AG09309 (cell line): ENCODE measurements at places on chromosomes 16 and 17.

GRCh38 chr17:47837401-47838039 lies 3.6 kb downstream of the SCRN2 start:
- DNase-seq: no peak

DNA sequence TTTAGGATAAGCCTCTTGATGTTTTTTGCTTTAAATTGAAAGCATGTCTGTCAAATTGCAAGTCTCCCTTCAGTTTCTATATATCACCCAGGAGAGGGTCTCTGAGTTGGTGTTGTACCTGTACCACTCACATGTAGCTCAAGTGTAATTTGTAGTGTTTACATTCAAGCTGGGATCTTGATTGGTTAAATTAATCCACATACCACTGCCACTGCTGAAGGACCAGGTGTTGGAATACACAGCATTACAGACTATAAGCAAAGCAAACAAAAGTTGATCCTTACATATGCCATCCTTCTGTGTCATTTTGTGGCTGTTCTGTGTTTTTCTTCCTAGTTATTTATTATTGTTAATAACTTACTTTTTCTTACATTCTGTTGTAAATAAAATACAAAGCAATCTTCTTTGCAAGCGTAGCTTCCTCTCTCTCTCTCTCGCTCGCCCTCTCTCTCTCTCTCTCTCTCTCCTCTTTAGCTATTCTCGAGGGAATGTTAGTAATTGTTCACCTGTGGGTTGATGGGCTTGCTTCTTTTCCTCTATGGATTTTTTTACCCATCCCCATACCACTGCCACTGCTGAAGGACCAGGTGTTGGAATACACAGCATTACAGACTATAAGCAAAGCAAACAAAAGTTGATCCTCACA lies 20.8 kb upstream of the NOL11 start:
- no peak for DNase-seq

GRCh38 chr16:8346294-8346693 lies 244.0 kb downstream of the TMEM114 start:
- DNase-seq: no peak

GRCh38 chr17:30600830-30601494 lies 123.8 kb downstream of the GOSR1 start:
- DNase-seq: no peak

DNA sequence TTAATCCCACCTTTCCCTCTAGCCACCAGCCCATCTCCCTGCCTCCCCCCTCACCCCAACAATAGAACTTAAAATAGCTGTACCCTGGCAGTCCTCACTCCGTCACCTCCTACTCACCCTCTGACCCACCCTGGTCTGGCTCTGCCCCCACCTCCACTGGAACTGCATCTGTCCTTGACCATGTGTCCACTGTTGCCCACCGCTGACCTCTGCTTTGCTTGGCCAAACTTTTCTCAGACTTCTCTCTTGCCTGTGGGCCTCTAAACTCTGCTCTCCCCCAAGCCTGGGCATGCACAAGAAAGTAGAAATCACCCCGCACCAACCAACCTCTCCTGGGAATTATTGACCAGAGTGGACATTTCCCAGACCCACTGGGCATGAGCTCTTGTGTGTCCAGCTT lies 169.8 kb downstream of the WSCD1 start:
- no peak for DNase-seq

DNA sequence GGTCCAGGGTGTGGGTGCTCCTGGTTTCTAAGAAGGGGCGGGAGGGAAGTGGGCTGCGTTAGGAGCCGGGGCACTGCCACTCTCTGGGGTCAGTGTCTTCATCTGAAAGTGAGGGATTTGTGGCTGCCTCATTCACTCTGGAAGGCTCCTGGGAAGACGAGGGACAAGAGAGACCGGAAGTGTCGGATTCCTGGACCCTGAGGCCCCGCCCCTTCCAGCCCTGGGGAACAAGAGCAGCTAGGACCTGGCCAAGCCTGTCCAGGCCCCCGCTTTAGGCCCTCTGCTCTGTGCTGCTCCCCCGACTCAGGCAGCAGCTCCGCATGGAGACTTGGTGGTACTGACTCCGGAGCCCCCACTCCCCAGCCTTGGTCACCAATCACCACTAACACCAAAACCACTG lies 6.5 kb downstream of the LGALS3BP start:
- DNase-seq: no peak

DNA sequence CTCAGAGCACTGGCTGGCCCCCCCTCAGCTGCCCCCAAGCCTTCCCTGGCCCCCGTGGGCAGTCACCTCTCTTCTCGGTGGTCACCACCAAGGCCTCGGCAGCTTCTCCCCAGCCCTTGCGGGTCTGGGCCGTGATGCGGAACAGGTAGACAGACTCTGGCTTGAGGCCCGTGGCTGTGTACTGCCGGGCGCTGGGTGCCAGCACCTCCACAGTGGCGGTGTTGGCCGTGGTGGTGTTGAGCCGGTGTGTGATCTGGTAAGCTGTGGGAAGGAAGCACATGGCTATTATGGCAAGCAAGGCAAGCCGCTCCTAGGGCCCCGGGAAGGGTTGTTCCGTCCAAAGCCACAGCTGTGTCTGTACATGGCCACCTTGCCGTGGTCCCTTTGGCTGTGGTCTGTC lies 78.4 kb upstream of the CDC42EP4 start:
- no peak for DNase-seq

GRCh38 chr17:17388657-17389496 lies 85.7 kb downstream of the NT5M start:
- no peak for DNase-seq

DNA sequence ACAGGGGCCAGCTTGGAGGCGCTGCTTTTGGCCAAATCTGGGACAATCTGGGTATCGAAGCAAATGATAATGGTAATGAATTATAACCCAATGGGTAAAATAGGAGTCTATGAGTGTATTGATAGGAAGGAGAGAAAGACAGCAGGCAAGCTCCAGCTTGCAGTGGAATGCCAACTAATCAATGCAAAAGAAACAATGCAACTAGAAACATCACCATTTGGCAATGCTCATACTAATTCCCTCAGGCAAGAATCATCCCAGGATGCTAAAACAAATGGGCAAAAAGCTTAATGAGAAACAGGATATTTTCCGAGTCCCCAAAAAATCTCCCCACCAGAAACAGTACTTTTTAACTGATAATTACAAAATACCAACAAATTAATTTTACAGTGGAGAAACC lies 64.7 kb downstream of the ADCY9 start:
- DNase-seq: no peak

GRCh38 chr17:37725601-37726146 lies 19.2 kb downstream of the HNF1B start:
- no peak for DNase-seq

- DNase-seq: no peak
These were observed 27.0 kb upstream of the AKTIP start for GRCh38 chr16:53530046-53530445.

GRCh38 chr17:39527220-39527813 lies 66.0 kb downstream of the CDK12 start:
- no peak for DNase-seq

DNA sequence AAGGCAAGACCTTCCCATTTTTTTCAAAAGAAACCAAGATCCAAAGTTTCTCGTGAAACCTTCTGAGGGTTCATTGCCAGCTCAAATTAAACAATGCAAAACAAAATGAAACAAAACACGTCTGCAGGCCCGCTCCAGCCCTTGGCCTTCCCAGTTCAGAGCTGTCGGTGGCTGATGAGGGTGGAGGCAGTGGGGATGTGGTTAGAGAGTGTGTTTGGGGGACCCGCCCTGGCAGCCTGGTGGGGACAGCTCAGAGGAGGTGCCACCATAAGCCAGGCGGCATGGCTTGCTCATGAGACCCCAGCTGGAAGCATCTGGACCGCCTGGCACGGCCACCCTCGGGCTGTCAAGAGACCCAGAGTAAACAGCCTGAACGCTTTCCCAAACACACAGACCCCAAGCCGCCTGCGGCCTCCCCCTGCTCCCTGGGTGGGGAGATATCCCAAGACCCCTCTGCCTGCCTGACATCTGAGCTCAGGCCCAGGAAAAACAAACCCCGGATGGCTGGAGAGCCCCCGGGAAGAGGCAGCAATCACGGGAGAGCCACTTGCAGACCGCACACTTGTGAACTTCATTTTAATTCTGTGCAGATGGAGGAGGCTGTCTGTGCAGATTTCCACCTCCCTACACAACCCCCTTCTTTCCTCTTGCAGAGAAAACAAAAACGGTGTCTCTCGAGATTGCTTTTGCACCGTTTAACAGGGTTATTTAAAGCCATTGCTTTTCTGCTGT lies 35.4 kb upstream of the LITAF start:
- DNase-seq: no peak

GRCh38 chr16:67384778-67385510 lies 8.4 kb downstream of the TPPP3 start:
- no peak for DNase-seq

- peak; percentile 71 for DNase-seq
These were observed 23.2 kb downstream of the SLC7A6OS start for GRCh38 chr16:68287276-68288251.

DNA sequence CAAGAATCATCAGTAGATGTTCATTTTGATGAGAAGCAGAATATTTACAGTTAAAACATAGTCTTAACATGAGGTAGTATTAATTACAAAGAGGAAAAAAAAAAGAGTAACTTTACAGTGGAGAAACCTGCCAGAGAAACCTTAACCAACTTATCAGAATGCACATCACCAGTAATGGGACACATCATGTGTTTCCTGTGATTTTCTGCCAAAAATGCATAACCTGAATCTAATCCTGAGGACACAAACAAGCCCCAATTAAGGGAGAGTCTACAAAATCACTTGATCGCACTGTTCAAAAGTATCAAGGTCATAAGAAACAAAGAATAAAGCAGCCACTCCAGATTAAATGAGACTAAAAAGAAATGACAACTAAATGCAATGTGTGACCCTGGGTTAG lies 18.2 kb upstream of the QRICH2 start:
- DNase-seq: no peak

GRCh38 chr16:10297341-10298006 lies 88.4 kb upstream of the ATF7IP2 start:
- DNase-seq: no peak

- no peak for DNase-seq
These were observed 234.8 kb upstream of the RPL38 start for GRCh38 chr17:73968680-73969079.

- no peak for DNase-seq
These were observed 489.5 kb downstream of the KCNJ2 start for GRCh38 chr17:70658840-70659239.

- DNase-seq: no peak
These were observed 4.0 kb downstream of the CIAO2B start for GRCh38 chr16:66930189-66930588.
